ENCODE measurements at places on chromosomes 1 and 21. TPM values are rescaled to one million over a fixed set of nuclear protein-coding genes. Genes with fewer than 3 reads are reported as not detected.

- H3K27ac ChIP-seq: no peak overlapping the region
- H3K27me3 ChIP-seq: no peaks in the 10 kb centered on the region
- peaks cover 26% of the 10 kb centered on the region for H3K36me3 ChIP-seq
- no peak for DNase-seq
Observed at GRCh38 chr1:6084781-6085495, 39.2 kb downstream of the KCNAB2 start.

- no peaks in the 10 kb centered on the region for H3K27me3 ChIP-seq
- DNase-seq: no peak
- H3K36me3 ChIP-seq: peaks cover 32% of the 10 kb centered on the region
- H3K4me1 ChIP-seq: no peaks in the 10 kb centered on the region
- H3K27ac ChIP-seq: no peak overlapping the region
- no peak overlapping the region for H3K4me3 ChIP-seq
Observed at GRCh38 chr1:171798765-171799164, 17.3 kb downstream of the METTL13 start.

GRCh38 chr1:94562519-94563260 lies 21.1 kb upstream of the F3 start:
- no peaks in the 10 kb centered on the region for H3K27me3 ChIP-seq
- H3K4me1 ChIP-seq: no peaks in the 10 kb centered on the region
- no peak for DNase-seq
- no peaks in the 10 kb centered on the region for H3K36me3 ChIP-seq

DNA sequence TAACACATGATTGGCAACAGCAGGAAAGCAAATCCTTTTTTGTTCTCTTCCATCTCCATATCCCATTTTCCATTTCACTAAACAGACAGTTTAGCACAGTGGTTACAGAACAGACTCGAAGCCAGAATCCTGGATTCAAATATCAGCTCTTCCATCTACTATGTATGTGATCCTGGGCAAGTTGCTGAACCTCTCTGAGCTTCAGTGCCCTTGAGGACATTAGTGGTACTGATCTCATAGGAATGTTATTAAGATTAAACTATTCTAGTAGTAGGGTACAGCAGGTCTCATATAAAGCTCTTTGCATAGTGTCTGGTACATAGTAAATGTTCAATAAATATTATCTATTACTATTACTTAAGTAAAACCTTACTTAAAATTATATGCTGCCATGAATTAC lies 13.8 kb upstream of the HHIPL2 start:
- no peak overlapping the region for H3K4me3 ChIP-seq
- H3K27ac ChIP-seq: no peak overlapping the region
- H3K4me1 ChIP-seq: no peaks in the 10 kb centered on the region
- no peak for DNase-seq

- H3K4me1 ChIP-seq: peaks cover 10% of the 10 kb centered on the region
- no peak overlapping the region for H3K4me3 ChIP-seq
- no peak for DNase-seq
- no peaks in the 10 kb centered on the region for H3K27me3 ChIP-seq
- no peak overlapping the region for H3K27ac ChIP-seq
Observed at GRCh38 chr1:89261926-89262515, 10.6 kb downstream of the GBP5 start.

- H3K27ac ChIP-seq: peak overlapping the region; percentile 69
- H3K4me3 ChIP-seq: no peak overlapping the region
- H3K36me3 ChIP-seq: no peaks in the 10 kb centered on the region
- H3K4me1 ChIP-seq: no peaks in the 10 kb centered on the region
- no peak for DNase-seq
Observed at GRCh38 chr1:209382231-209383100, 201.0 kb upstream of the CAMK1G start.

- H3K4me1 ChIP-seq: no peaks in the 10 kb centered on the region
- no peak overlapping the region for H3K27ac ChIP-seq
- no peak overlapping the region for H3K4me3 ChIP-seq
- no peaks in the 10 kb centered on the region for H3K36me3 ChIP-seq
- DNase-seq: no peak
Observed at GRCh38 chr1:212916481-212917133, 33.7 kb upstream of the VASH2 start.

- peaks cover 43% of the 10 kb centered on the region for H3K36me3 ChIP-seq
- DNase-seq: no peak
- no peak overlapping the region for H3K27ac ChIP-seq
- no peaks in the 10 kb centered on the region for H3K4me1 ChIP-seq
- no peak overlapping the region for H3K4me3 ChIP-seq
Observed at GRCh38 chr1:27755865-27756264, 17.2 kb upstream of the STX12 start.

DNA sequence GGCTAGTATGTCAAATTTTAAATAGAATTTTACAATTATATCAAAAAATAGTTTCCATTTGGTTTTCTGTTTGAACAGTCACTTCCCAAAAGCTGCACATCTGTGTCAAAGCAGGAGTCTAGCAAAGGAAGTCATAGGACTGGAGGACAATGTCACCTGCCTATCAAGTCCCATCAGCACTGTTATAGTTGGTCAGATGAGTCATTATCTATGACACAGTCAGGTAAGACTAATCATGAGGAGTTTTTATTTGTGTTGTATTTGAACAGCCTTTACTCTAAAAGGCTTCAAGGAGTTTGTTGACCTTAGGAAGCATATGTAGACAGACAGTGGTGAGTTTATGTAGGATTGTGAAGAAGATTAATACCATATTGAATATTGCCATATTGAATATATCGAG lies 74.2 kb upstream of the QSOX1 start:
- H3K27me3 ChIP-seq: no peaks in the 10 kb centered on the region
- H3K4me1 ChIP-seq: no peaks in the 10 kb centered on the region
- no peak overlapping the region for H3K4me3 ChIP-seq
- H3K27ac ChIP-seq: no peak overlapping the region
- H3K36me3 ChIP-seq: peaks cover 49% of the 10 kb centered on the region

DNA sequence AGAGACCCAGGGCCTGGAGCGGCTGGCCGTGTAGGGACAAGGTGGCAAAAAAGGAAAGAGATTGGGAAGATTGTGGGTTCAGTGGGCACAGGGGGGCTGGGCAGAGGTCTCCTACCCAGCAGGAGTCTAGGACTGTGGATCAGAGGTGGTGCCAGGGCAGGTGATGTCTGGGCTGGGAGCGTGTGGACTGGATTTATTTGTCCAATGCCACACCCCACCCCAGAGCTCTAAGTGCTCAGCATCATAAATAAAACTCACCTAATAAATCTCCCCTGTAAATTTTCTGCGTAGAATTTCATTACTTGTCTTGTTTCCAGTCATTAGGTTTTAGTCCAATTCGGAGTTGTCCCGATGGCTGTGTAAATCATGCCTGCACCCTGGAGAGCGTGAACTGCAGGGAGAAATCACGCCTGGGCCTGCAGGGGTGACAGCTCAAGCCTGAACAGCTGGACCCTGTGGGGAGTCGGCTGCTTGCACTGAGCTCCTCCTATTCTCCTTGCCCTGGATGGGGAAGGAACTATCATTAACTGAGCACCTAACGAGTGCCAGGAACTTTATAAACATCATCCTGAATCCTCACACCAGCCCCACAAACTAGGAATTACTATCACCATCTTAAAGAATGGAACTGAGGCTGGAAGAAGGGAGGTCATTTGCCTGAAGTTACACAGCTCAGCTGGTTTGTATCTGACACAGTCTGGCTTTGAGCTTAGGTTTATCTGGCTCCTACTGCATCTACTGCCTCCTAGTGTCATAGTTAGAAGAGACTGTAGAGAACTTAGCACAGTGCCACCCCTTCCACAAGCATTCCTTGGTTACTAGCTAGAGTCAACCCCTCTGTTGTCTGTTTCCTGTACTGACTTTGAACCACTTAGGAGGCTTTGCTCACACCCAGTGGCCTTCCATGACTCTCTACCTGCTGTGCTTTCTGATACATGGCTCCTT lies 25.0 kb upstream of the POU3F1 start:
- DNase-seq: no peak
- H3K27me3 ChIP-seq: peaks cover 27% of the 10 kb centered on the region
- H3K27ac ChIP-seq: no peak overlapping the region
- no peaks in the 10 kb centered on the region for H3K4me1 ChIP-seq
- H3K36me3 ChIP-seq: no peaks in the 10 kb centered on the region

DNA sequence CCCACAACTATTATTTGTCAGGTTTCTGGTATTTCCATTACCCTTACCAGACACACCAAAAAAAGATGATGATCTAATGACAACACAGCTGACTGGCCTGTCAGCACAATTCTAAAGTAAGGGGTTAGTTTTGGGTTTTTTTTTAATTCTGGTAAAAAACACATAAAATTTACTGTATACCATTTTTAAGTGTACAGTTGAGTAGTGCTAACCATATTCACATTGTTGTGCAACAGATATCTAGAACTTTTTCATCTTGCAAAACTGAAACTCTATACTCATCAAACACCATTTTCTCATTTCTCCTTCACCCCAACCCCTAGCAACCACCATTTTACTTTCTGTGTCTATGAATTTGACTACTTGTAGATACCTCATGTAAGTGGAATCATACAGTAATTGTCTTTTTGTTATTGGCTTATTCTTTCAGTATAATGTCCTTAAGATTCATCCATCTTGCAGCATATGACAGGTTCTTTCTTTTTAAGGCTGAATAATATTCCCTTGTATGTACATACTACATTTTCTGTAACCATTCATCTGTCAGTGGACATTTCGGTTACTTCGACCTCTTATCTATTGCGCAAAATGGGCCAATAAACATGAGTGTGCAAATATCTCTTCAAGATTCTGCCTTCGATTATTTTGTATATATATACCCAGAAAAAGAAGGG lies 29.8 kb downstream of the ARNT start:
- no peak for DNase-seq
- H3K36me3 ChIP-seq: peaks cover 8% of the 10 kb centered on the region
- H3K4me3 ChIP-seq: no peak overlapping the region
- no peak overlapping the region for H3K27ac ChIP-seq

- no peak for DNase-seq
- no peak overlapping the region for H3K27ac ChIP-seq
- H3K4me1 ChIP-seq: no peaks in the 10 kb centered on the region
- no peaks in the 10 kb centered on the region for H3K36me3 ChIP-seq
- H3K27me3 ChIP-seq: no peaks in the 10 kb centered on the region
- H3K4me3 ChIP-seq: no peak overlapping the region
Observed at GRCh38 chr1:170470121-170470520, 61.8 kb upstream of the GORAB start.

GRCh38 chr1:223551610-223552009 lies 113.9 kb downstream of the CAPN8 start:
- no peaks in the 10 kb centered on the region for H3K4me1 ChIP-seq
- H3K4me3 ChIP-seq: no peak overlapping the region
- no peak for DNase-seq
- no peak overlapping the region for H3K27ac ChIP-seq

- H3K27me3 ChIP-seq: no peaks in the 10 kb centered on the region
- peaks cover 2% of the 10 kb centered on the region for H3K4me1 ChIP-seq
- H3K27ac ChIP-seq: no peak overlapping the region
- no peaks in the 10 kb centered on the region for H3K36me3 ChIP-seq
Observed at GRCh38 chr1:231924180-231924579, 297.6 kb downstream of the DISC1 start.

GRCh38 chr1:224783006-224783651 lies 146.3 kb upstream of the DNAH14 start:
- H3K4me1 ChIP-seq: peaks cover 6% of the 10 kb centered on the region
- no peaks in the 10 kb centered on the region for H3K36me3 ChIP-seq
- no peak for DNase-seq
- no peak overlapping the region for H3K4me3 ChIP-seq
- no peak overlapping the region for H3K27ac ChIP-seq

- H3K4me1 ChIP-seq: peaks cover 12% of the 10 kb centered on the region
- peaks cover 22% of the 10 kb centered on the region for H3K36me3 ChIP-seq
- peak overlapping the region; percentile 97 for H3K27ac ChIP-seq
- DNase-seq: peak; percentile 66
Observed at GRCh38 chr1:2554621-2555387, 1.4 kb upstream of the TNFRSF14 start.

DNA sequence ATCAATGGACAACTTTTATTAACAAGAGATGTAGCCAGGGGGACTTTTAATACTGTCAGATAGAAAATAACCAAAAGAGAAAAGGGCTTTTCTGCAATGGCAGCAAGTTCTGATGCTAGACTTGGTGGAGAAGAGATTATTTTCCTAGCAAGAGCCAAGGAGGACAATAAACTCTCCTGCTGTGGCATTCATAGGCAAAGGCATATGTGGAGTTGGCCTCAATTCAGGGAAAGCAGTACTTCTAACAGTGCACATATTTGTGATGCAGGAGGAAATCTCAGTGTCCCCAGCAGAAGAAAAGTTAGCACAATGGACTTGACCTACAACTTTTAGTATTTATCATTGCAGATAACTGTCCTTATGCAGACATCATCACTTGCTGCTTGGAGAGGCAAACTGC lies 75.1 kb upstream of the GRIK1 start:
- H3K4me3 ChIP-seq: no peak overlapping the region
- no peak overlapping the region for H3K27ac ChIP-seq
- no peaks in the 10 kb centered on the region for H3K36me3 ChIP-seq
- no peak for DNase-seq
- H3K4me1 ChIP-seq: no peaks in the 10 kb centered on the region

DNA sequence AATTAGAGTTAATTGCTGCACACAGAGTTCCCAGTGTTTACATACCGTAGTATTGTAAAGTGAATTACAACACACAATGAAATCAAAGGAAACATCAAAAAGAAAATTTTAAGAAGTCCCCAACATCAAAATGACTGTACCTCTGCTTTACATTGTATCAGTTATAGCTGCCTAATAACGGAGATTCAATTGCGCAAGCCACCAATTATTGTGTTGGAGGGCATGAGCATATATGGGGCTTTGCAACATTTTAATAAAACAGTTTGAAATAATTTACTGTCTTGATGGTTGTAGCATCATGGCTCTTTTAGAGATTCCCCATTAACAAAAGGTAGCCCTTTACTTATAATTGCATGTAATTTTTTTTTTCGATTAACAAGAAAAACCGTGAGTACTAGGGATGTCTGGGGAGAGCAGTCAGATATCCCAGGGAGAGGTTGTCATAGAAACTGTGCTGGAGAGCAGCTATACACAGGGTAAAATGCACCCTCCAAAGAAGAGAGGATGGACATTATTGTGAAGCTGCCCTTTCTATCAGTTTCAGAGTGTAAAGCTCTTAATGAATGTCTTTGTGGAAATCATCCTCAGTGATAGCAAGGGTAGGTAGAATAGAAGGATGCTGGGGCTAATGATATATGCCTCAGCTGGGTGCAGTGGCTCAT lies 55.9 kb upstream of the BTG3 start:
- no peak overlapping the region for H3K4me3 ChIP-seq
- H3K36me3 ChIP-seq: no peaks in the 10 kb centered on the region
- no peak for DNase-seq
- H3K27ac ChIP-seq: no peak overlapping the region
- no peaks in the 10 kb centered on the region for H3K27me3 ChIP-seq

Gene COL8A2
- 11.5 TPM for total RNA-seq

Gene KISS1
- total RNA-seq: 0.90 TPM

Gene TAL1
- 1.5 TPM for total RNA-seq

Gene FAM110D
- total RNA-seq: 0.38 TPM

Gene OR2W3
- 0.09 TPM for total RNA-seq

Gene SCNM1
- total RNA-seq: 63.8 TPM

Gene MAGI3
- total RNA-seq: 6.5 TPM

Gene LRRC38
- 0.19 TPM for total RNA-seq

Gene CYP4X1
- total RNA-seq: 0.38 TPM

Gene DNAJC28
- 1.2 TPM for total RNA-seq

Gene CCDC27
- not detected for total RNA-seq

Gene ACAP3
- total RNA-seq: 15.5 TPM

Gene MYBPH
- total RNA-seq: 0.99 TPM

Gene LPAR3
- total RNA-seq: 1.1 TPM

Gene S1PR1
- total RNA-seq: 17.1 TPM

Gene NR1I3
- not detected for total RNA-seq

Gene RSPH1
- total RNA-seq: 0.38 TPM

Gene ADGRB2
- total RNA-seq: 6.0 TPM

Gene CYP4A11
- total RNA-seq: not detected

Gene CASQ1
- total RNA-seq: 0.42 TPM

Gene CACNA1S
- 0.09 TPM for total RNA-seq

Gene C1QC
- total RNA-seq: 83.0 TPM

Gene RCC2
- total RNA-seq: 56.8 TPM

All from thymus (tissue), 14 donors.